Vagina (tissue), 2 donors: ENCODE measurements at places on chromosomes 2 and 18.

DNA sequence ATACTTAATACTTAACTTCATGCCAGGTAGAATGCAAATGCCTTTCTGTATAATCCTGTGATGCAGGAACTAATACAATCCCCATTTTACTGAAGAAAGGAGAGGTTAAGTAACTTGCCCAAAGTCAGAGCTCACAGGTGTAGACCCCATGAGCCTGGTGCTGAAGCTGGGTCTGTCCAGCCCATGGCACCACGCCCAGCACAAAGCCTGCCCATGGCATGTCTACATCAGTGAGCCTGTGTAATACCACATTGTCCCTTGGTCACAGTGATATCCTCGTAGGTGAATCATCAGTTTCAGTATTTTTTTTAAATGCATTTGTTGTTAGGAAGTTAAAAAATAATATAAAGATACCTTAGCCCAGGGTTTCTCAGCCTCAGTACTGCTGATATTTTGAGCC lies 69.9 kb upstream of the MCFD2 start:
- no peak for DNase-seq

DNA sequence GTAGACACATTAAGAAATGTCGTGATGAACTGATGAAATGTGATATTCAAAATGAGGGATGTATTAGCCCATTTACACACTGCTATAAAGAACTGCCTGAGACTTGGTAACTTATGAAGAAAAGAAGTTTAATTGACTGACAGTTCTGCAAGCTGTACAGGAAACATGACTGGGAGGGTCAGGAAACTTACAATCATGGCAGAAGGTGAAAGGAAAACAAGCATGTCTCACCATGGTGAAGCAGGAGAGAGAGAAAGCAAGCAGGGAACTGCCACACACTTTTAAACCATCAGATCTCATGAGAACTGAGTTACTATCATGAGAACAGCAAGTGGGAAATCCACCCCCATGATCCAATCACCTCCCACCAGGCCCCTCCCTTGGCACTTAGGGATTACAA lies 1010.8 kb upstream of the CELF4 start:
- DNase-seq, result no peak

DNA sequence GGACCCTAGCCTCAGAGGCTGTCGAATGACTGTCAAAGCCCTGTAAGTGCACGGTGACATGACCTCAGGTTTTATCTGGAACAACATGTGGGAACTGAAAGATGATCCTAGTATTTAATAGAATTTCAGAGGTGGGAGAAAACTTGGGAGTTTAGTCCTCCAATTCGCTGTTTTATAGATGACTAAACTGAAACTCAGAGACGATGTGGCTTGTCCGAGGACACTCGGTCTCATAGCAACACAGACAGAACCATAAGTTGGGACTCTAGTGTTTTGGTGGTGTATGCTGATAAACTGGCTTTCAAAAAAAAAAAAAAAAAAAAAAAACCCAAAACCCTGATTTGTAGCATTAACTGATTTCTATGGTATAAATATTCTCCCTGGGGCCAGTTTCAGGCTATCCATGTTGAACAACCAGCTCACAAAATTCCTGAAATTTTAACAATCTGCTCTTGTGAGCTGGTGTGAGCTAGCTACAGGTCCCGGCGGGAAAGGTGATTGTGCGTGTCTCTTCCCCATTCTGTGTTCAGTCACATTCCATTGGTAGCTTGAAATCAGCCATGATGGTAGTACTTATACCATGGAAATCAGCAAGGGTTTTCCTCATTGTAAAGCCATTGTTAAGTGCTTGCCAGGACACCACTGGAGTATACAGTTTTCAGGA lies 195.5 kb upstream of the EPAS1 start:
- no peak for DNase-seq

GRCh38 chr2:83971547-83971946 lies 487.5 kb downstream of the SUCLG1 start:
- DNase-seq, result no peak

GRCh38 chr2:46731280-46731679 lies 184.3 kb downstream of the MCFD2 start:
- DNase-seq, result no peak

GRCh38 chr18:2971741-2972552 lies 41.0 kb downstream of the LPIN2 start:
- DNase-seq, result no peak

GRCh38 chr2:60536746-60537145 lies 16.7 kb downstream of the BCL11A start:
- no peak for DNase-seq

- DNase-seq, result no peak
These were observed 48.4 kb upstream of the ANKRD44 start for GRCh38 chr2:197358931-197359330.

- no peak for DNase-seq
These were observed 339.5 kb upstream of the SLC39A10 start for GRCh38 chr2:195317550-195317949.

DNA sequence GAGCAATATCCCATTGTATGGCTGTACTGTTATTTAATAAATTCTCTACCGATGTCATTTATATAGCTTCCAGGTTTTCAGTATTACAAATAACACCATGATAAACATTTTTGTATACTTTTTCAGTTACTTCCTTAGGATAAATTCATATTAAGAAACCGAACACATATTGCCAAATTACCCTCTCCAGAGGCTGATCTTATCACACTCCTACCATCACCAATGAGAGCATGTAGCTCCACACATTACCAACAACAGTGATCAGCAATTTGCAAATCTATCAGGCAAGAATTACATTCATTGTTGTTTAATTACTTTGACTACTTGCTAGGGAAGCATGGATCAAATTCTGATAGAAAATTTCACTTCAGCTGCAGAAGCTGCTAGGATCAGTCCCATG lies 5.8 kb upstream of the NDUFV2 start:
- no peak for DNase-seq

GRCh38 chr2:236871500-236872001 lies 214.1 kb upstream of the COPS8 start:
- peak; percentile 93 for DNase-seq

- no peak for DNase-seq
These were observed 62.9 kb downstream of the AFTPH start for GRCh38 chr2:64586883-64587481.

DNA sequence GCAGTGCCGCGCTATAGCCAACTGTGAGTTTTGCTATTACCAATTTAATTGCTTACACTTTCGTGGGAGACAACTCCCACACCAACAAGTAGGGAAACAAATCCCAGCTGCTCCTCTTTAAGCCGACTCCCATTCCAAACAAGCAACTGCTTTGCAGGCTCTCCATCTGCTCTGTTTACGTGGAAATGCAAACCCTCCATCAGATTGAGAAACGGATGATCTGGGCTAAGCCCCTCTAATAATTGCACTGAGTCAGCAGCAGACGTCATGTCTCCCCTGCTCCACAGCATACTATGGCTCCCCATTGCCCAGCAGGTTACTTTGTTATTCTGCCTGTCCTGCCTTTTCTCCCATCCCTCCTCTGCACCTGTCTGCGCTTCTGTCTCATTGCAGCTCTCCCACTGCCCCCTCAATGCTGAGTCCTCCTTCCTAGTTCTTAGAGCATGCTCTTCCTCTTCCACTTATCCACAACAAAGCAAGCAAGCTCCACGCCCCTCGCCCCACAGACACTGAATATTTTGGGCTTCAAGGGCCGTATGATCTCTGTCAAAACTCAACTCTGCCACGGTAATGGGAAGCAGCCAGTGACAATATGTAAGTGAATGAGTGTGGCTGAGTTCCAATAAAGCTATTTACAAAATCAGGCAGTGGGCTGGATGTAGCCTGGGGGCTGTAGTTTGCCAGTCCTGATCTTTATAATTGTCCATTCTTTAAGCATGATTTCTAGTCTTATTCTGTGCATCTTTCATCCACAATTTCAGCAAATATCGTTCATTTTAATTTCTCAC lies 39.5 kb upstream of the ARL4C start:
- DNase-seq, result no peak

DNA sequence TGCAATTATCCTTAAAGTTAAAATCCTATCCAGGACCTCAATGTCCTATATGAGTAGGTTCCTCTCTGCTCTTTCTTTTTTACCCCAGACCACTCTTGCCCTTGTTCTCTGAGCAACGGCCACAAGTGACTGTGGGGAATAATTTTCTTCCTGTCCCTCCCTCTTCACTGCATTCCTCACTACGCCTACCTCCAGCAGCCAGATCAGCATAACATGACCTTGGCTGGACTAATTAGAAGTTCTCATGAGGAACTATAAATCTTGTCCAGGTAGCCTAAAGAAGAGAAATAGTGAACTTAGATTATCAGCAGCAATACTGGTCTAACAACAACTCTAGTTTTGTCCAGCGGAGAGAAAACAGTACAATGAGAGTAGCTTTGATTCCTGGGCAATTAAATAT lies 643.8 kb upstream of the KLHL29 start:
- no peak for DNase-seq

- DNase-seq, result no peak
These were observed 16.5 kb upstream of the EVA1A start for GRCh38 chr2:75577280-75577679.

DNA sequence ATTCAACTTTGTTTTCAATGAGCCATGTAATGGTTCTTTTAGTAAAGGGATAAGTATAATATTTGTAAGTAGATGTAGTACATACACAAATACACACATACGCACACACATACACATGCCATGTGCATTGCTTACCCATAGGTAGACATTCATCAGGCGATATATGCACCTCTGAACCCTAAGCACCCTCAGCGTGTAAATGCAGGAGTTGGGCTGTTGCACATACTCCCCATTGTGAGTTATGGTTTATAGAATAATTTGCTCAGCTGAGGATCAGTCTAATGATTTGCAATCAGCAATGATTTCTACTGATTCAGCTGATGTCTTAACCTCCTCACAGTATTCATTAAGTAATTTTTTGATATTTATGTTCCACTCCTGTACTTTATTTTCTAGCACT lies 217.6 kb upstream of the ETAA1 start:
- DNase-seq, result no peak

DNA sequence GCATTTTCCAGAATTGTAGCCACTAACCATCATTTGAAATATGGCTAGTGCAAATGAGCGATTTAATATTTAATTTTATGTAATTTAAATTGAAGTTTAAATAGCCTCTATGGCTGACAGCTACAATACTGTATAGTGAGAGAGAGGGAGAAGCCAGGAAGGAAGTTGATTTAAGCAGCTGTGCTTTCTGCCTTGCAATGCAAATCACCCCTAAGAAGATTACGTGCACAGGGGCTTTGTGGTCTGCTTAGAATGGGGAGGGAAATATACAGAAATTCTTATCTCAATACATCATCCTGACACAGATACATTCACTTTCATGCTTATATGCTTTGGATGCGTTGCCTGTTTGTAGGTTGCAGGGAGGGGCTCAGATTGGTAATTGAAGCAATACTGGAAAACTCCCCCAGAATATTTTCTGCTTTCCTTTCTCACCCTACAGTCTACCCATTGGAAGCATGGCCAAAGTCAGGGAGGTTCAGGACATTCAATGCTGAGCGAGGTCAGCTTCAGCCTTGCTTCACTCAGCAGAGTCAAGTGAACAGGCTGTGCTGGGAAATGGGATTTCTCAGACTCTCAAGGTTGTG lies 674.0 kb downstream of the CNTNAP5 start:
- DNase-seq, result no peak

GRCh38 chr2:112661656-112662305 lies 16.0 kb downstream of the SLC20A1 start:
- DNase-seq, result no peak

DNA sequence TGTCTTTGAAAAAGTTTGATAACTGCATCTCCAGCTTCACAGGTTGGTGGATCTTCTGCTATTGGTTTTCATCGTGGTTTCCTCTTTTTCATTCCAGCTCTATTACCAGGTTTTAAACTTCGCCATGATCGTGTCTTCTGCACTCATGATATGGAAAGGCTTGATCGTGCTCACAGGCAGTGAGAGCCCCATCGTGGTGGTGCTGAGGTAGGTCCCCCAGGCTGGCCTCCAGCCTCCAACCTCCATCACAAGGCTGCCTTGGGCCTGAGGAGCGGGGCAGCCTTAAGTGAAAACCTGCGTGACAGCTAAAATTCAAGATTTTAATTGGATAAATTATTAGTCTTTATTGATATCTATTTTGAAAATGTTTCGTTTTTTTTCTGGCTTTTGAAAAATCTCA lies 9.7 kb downstream of the SEC11C start:
- no peak for DNase-seq

DNA sequence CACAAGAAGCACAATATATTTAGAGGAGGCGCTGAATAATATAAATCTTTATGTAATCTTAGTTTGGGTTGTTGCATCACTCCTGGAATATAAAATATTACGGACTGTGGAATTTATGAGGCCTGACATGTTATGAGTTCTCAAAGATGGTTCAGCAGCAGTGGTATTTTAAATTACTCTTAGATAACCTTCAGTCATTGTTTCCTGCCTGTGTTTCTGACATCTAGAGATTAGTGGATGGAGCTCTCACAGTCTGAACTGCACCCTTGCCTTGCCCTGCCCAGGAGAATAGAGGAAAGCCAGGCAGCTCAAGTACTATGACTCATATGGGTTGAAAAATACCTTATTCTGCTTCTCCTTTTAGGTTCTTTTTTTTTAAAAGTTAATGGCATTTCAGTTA lies 70.0 kb downstream of the ACSL3 start:
- DNase-seq, result no peak

DNA sequence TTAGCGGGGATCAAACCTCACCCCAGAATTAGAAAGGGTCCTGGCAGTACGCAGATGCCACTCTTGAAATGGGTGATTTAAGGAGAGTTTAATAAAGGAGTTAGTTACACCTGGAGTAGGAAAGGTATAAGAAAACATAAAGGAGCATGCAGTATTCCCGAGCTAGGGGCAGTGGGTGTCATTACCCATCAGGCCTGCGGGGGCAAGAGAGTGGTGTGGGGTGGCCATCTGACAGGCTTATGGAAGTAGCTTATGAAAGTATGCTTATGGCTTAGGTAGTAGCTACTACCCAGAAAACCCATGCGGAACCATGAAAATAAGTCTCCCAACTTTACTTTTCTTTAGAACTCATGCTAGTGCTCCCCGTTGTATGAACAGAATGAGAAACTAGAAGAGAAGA lies 568.9 kb upstream of the ACVR2A start:
- DNase-seq, result no peak

DNA sequence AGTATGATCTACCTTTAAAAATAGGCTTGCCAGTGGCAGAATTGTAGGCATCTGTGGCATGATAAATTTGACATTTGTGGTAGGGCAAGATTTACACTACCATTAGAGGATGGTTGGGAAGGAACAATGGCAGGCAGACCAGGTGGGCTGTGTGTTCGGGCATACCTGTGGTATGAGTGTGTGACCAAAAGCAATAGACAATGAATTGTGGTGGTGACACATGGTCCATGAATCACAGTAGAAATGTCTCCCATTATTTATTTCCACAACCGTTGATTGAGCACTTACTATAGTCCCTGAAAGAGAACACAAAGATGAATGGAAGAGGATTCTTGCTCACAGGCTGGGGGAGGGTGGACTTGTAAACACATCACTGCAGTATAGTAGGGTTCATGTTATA lies 29.9 kb upstream of the RUFY4 start:
- no peak for DNase-seq

DNA sequence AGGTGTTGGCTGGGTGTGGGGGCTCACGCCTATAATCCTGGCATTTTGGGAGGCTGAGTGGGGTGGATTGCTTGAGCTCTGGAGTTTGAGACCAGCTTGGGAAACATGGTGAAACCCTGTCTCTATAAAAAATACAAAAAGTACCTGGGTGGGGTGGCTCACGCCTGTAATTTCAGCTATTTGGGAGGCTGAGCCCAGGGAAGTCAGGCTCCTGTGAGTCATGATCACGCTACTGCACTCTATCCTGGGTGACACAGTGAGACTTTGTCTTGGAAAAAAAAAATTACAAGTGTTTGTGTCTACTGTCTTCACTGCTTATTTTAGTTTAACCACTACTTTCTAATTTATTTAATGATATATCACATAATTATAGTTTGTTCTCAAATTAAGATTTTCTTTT lies 62.7 kb upstream of the DOCK10 start:
- no peak for DNase-seq
